ENCODE measurements at places on chromosomes 5 and 9.

- no peak for DNase-seq
These were observed 41.4 kb upstream of the CTNNA1 start for GRCh38 chr5:138711811-138712210.

GRCh38 chr5:69276422-69277174 is 41.9 kb downstream of the CDK7 start:
- no peak for DNase-seq

GRCh38 chr9:85445887-85446286 is 295.9 kb downstream of the AGTPBP1 start:
- no peak for DNase-seq

- DNase-seq, result no peak
These were observed 45.2 kb upstream of the IL6ST start for GRCh38 chr5:56039985-56040384.

DNA sequence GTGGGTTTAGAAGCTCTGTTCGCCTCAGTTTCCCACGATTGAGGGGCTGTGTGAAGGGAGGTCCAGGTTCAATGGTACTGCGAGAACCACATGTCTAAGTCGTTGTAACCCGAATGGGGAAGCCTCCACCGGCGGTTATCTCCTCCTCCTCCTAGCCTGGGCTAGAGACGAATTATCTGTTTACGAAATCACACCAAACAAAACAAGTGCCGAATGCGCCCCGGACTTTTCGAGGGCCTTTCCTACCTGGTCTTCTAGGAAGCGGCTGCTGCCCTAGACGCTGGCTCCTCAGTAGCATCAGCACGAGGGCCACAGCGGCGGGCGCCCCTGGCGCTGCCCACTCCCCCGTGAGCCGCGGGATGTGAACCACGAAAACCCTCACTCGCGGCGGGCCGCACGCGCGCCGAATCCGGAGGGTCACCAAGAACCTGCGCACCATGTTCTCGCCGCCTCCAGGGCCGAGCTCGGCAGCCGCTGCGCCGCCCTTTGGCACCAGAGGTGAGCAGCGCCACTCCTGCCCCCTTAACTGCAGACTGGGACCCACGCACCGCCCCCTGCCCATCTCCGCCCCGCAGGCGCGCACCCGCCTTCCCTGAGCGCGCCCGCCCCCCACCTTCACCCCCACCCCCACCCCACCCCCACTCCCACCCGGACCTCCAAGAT is at the start of gene CDKN2A:
TSS of gene CDKN2A (minus strand) at position 500 of the 663 bp plus-strand sequence.
- no peak for DNase-seq

- DNase-seq, result no peak
These were observed 2257.5 kb upstream of the C9orf72 start for GRCh38 chr9:29830821-29831220.

DNA sequence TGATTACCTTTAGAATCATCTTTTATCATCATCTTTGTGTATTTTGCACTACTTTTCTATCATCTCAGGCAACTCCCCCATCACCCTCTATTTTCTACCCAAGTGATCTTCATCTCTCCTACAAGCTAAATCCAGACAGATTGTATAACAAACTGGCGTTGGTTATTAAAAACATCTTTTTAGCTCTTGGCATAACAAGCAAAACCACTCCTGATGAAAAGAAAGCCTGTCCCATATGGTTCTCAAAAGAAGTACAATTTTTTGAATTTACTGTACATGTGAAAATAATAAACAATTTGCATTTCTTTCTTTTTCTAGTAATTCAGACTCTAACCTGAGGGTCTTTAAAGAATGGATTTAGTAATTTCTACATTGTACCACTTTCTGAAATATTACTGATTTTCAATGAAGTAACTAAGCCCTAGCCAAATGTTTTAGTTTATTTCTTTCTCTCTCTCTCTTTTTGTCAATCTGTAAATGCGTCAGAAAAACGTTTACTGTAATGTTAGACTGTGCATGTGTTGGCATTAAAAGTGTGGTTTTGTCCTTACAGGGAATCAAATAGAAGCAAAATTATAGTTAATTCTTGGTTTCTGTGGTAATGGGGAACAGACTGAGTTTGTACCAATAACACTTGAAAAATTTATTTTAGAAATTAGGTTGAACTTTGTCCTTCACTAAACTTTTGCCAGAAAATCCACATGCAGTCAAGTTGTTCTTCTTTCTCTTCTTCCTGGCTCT is 52.5 kb upstream of the RPS23 start:
- no peak for DNase-seq

GRCh38 chr5:178116143-178116885 is 3.0 kb downstream of the N4BP3 start:
- DNase-seq, result peak; percentile 59

DNA sequence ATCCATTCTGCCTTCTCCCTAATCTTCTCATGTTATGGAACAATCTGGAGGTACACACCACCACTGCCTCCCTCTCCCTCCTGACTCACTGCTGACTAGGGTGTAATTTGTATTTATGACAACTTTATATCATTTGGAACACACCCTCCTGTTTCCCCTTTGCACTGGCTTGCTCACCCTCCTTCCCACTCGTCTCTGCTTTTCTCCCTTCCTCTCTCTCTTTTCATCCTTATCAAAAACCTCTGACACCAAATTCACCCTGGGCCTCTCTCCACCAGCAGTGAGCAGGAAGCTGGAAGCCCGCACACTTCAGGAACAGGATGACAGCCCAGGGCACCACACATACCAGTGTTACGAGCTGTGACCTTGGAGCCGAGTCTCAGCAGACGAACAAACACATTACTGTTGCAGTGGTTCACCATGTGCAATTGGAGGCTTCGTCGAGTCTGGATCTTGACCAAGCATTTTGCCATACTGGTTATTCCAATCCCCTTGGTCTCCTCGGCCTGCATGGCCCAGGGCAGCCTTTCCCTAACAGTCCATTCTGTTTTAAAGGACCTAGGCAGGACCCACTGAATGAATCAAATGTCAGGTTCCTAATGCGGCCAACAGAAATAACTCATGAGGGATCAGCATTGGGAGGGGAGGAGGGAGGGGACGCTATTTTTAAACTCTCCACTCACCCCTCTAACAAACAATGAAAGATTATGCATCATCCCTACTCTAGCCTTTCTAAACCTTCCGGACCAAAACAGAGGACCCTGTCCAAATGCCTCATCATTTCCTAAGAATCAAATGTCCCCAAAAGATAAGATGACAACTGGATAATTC is 203.9 kb upstream of the RASEF start:
- DNase-seq, result no peak

DNA sequence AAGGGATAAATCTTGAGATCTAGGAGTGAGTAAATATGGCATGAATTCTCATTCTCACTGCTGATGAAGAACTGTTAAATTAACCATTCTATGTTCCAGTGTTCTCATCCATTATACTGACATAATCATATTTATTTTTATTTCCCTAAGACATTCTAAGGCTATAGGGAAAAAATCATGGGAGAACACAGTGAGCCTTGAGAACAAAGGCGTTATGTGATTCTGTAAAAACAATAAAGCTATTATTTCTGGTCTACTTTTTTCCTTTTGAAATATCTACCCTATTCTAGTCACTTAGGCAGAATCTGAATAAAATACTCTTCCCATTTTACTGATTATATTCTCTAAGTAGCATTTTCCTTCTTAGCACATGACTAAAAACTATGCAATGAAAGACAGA is 155.7 kb upstream of the ADAMTS16 start:
- DNase-seq, result no peak

- DNase-seq, result no peak
These were observed 106.3 kb downstream of the RAPGEF6 start for GRCh38 chr5:131528682-131529081.

DNA sequence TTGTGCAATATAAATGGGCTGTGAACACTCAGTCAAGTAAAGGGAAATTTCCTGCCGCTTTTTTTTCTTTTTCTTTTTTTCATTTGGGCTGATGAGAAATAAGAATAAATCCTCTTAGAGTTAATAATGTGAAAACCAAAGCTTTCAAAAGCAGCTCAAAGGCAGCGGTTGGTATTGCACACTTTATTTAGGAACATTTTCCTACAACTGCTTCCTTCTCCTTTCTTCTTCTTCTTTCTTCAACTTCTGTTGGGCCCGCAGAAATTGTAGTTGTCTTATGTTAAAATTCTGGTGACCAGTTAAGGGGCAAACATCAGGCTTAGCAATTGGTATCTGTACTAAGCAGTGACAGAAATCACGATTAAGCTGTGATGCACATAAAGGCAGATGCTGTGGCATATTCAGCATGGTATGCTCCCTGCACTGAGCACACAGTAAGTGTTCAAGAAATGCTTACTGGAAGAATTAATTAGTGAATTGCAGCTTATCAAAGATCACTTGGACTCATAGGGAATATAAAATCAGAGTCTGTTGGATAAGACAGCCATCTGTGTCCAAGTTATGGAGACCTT is 85.4 kb downstream of the ANKRD55 start:
- DNase-seq, result no peak

DNA sequence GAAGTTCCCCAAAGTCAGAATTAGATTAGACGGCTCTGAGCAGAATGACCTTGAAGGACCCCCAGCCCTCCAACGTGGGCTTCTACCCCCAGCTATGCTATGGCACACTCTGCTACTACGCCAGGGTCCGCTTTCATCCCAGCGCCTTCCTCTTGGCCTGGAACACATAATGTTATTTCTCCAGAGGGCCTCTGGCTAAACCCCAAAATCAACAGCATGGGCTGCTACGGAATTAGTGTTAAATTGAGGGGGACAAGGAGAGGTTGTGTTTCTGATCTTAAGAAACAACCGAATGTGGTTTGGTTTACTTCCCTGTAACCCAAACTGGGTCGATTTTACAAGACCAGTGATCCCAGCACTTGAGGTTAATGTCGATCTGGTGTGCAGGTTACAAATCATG is 97.1 kb downstream of the ZNF618 start:
- DNase-seq, result no peak

DNA sequence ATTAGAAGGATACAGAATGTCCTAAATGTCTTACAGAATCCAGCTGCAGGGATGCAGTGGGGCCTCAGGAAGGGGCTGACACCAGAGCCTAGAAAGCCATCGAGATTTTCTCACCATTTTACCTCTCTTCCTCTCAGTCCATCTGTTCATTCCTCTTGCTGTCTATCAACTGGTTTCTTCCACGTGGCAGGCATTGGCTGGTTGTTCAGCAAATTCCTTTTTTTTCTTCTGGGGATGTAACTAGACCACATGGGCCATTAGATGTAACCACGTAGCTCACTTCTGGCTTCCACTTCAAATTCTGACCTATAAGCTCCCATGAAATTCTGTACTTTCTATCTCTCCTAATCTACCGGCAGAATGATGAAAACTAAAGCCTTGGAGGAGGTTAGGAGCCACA is 93.6 kb upstream of the MTAP start:
- no peak for DNase-seq

DNA sequence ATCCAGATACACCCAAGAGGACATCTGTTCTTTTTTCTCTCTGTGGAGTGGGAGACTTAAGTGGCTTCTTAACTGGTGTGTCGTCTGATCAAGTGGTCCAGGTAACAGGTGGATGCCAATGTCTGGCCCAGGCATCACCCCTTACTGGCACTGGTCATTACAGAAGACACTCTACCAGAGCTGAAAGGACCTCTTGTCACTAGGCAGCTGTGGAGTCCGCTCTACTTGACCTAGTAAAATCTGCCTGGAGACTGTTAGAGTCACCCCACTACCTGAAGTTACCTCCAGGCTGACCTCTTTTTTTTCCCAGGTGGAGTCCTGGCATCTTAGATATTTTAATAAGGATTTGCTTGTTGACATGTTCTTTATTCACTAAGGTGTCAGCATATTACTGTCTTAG is 22.5 kb downstream of the FXN start:
- DNase-seq, result no peak

DNA sequence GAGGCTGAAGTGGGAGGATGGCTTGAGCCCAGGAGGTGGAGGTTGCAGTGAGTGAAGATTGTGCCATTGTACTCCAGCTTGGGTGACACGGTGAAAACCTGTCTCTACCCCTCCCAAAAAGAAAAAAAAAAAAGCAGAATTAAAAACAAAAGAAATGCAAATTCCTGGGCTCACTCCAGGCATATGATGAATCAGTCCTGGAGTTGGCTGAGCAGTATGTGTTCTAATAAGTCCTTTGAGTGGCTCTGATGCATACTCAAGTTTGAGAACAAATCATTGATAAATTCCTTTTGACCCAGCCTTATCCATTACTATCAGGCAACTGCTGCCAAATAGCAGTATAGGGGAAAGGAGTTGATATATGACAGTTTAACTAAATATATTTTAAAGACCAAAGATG is 28.3 kb downstream of the UHRF2 start:
- DNase-seq, result no peak

GRCh38 chr9:107239474-107239873 is 43.6 kb upstream of the RAD23B start:
- no peak for DNase-seq

DNA sequence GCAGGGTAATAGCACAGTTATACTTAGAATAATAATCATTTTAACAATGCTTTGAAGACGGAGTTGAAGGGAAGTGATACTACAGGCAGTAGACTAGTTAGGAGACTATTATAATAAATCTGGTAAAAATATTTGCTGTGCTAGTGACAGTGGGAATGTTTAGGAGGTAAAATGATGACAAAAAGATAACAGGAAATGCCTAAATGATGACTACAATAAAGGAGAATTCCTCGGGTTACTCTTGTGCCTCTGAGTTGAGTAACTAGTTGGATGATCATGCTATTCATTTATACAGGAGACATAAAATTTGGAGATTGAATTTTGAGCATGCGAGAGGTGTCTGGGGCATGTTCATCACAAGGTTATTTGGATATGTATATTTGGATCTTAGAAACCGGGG is 32.2 kb upstream of the PAM start:
- DNase-seq, result no peak

GRCh38 chr5:107646418-107646817 is 24.3 kb downstream of the EFNA5 start:
- DNase-seq, result no peak

DNA sequence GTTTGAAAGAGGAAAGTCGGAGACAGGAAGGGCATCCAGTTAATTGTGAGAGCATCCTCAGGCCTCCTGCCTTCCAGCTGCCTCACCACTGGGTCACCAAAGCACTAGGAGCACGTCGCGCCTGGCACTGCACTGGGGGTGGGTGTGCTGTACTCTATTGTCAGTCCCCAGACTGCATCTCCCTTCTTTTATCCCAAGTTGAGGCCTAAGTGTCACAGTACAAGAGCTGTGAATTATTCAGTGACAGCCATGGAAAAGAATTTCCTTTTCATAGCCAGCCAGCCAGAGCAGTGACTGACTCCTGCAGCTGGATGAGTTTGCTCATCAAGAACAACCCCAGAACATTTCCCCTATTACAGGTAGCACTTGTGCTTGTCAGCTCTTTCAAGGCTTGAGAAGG is 16.3 kb downstream of the CLTA start:
- DNase-seq, result no peak

GRCh38 chr5:56552612-56553268 is 262.6 kb upstream of the MAP3K1 start:
- DNase-seq, result no peak

DNA sequence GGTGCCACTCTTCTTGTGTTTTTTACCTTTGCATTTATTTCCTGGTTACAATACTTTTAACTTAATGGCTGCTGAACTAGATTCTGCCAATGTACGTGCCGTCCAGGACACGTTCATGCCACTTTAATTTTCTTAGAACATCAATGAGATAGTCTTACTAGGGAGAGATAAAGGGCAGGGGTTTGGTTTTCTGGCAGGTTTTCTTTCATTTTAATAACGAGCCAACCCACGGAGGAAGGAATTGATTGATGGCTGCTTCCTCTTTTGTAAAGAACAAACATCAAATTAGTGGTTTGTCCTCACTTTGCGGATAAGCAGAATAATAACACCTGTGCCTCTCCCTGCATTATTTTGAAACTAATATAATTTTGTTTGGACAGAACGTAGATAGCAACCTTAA is 135.7 kb downstream of the DOCK8 start:
- no peak for DNase-seq

Measured in stimulated activated CD4-positive, alpha-beta T cell treated with anti-CD3 and anti-CD28 coated beads, TNF-alpha, amount 100 ng/mL, for 24 hours (primary cell).